ENCODE measurements at places on chromosomes 4 and X.

GRCh38 chr4:108240366-108240765 lies 71.6 kb upstream of the LEF1 start:
- peak; percentile 6 for DNase-seq

DNA sequence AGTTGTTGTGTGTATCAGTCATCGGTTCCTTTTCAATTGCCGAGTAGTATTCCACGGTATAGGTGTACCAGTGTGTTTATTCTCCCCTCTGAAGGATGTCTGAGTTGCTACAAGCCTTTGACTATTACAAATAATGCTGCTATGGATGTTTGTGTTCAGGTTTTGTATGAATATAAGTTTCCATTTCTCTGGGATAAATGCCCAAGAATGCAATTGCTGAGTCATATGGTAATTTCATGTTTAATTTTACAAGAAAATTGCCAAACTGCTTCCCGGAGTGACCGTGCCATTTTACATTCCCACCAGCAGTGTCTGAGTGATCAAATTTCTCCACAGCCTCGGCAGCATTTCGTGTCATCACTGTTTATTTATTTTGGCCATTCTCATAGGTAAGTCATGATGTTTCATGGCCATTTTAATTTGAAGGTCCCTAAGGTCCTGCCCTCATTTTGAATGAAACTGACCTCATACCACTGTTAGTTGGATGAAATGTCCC lies 73.9 kb downstream of the IRF2 start:
- peak; percentile 83 for DNase-seq

DNA sequence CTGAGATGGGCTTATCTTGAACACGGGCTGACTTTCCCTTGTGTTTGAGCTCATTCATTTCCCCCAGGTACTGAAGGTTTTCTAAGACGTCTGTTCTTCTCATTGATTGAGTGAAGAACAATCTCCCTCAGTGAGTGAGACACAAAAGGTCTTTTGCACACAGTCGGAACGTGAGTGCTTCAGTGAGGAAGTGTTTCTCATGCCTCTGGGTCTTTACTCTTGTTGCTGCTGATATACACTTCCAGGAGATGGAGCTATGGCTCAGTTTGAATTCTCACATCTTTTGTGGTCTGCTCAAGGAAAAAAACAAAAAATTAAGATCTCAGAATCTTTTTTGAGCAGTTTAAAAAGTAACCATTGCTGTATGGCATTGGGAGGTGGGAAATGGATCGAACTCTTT lies 981.9 kb upstream of the TENM3 start:
- DNase-seq = no peak

DNA sequence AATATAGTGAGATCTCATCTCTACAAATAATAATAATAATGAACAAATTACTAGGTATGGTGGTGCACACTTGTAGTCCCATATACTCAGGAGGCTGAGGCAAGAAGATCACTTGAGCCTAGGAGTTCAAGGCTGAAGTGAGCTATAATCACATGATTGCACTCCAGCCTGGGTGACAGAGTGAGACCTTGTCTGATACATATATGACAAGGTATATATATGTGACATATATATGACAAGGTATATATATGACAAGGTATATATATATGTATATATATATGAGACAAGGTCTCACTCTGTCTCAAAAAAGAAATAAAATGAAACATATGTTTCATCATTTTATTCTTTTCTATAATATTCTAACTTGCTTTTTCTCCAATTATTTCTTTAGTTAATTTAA lies 278.1 kb upstream of the TET2 start:
- DNase-seq = no peak

DNA sequence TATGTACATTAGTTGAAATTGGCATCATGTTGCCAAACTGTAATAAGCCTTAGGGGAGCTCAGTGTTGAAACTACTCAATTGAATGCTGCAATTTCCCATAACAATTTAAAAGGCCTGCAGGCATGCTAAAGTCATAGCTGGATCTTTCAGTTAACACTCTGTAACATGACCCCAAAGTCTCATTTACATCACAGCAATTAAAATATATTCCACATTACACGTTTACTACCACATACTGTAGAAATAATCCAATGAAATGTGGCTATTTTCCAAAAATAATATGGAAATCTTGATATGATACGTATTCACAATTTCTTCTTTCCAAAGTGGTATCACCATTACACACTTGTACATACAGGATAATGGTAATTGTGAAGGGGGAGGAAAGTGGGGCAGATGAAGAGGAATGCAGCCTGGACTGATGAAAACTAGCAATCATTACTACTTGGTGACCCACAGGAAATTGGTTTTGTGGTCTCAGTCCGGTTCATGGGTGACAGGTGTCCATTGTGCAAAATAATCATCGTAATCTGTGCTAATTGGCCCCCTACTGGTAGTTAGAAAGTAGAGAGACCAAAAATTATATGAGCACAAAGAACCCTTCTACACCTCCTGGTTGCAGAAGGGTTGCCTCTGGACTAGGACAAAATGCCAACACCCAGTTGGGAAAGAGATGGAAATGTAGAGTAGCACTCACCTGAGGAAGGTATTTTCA lies 63.7 kb downstream of the TENM3 start:
- DNase-seq = peak; percentile 42

GRCh38 chr4:89254847-89255246 lies 52.8 kb downstream of the GPRIN3 start:
- no peak for DNase-seq

DNA sequence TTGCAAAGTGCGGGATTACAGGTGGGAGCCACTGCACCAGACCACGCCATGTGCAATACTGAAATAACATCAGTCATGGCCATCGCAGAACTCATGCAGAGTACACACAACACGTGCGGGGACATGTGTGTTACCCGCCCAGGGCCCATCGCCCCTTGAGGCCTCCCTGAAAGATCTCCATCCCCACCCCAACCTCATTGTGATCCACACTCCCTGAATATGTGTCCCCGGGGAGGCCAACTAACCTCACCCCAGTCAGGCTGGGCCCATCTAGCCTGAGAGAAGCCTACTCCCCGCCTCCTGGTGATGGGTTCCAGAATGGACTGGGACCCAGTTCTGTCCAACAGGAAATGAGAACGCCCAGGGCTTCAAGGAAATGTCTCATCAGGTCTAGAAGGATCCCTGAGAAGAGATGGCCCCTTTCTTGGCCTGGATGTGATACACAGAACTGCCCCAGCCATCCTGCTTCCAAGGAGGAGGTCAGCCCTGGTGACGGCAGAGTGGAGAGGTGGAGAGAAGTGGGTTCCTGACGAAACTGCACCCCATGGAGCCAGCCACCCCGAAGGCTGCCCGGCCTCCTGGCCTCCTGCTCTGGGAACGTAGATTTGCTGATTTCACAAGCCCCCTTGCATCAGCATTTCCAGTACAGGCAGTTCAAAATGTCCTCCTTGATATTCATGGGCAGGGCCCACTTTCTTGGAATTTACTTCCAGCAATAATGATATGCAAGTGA lies 22.5 kb upstream of the CLDN24 start:
- no peak for DNase-seq

GRCh38 chrX:55135171-55135570 lies 46.4 kb downstream of the PAGE2 start:
- peak; percentile 2 for DNase-seq

DNA sequence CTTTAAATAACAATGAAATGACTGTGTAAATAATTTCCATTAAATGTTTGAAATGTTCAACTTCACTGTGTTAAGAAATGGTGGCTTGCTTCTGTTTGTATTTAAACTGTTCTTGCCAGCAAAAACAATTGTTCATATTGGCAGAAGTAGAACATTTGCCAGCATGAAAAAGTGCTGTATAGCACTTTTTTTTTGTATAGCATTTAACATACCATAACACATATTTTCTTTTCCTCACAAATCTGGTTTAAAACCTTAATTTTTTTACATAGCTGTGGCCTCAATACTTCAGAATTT lies 94.1 kb downstream of the COX18 start:
- DNase-seq = no peak

DNA sequence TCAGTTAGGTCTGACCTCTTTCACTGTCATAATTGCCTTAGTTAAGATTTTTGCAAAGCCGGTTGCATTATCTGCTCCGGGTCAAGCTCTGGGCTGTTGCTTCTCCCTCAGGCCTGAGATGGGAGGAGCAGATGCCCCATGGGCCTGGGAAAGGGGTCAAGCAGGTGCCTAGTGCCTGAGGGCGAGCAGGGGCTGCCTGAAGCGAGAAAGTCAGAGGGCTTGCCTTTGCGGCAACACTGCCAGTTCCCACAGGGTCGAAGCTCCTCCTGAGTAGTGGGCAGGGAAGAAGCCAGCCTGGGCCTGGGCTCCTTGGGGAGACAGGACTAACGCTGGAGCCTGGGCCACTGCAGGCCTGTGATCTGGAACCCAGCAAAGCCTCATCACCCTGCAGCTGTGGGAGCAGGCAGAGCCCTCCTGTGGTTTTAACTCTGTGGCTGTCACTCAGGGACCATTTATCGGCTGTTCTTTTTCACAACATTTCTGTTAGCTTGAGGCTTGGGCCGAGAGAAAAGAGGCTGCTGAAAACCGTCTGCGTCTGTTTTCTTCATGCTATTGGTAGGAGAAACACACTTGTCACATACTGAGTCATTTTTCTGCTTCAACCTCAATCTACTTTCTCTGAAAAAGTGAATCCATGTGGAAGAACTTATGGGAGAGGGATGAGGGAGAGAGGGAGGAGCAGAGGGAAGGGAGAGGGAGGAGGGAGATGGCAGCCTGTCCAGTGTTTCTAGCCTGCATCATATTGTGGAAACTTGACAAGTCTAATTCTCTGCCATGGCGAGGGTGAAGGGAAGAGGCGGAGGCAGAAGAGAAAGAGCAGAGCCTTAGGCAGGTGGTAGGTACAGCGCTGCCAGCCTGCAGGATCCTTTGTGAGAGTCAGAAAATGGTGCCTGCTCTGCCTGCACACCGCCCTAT lies 68.4 kb downstream of the RHOH start:
- DNase-seq = no peak

DNA sequence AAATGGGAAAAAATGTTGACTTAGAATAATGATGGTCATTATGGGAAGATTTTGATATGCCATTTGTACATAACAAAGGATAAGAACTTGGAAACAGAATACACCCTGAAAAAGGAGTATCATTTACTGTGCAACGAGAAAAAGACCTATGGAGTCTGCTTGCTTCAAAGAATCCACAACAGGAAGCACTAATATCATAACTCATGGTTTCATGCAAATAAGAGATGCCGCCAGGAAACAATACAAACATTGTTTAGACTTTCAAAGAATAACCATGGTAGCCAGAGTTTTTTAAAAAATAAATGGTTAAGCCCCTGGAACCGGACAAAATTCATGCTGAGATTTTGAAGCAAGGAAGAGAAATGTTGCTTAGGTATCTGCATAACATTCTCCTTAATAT lies 139.9 kb upstream of the ETNPPL start:
- no peak for DNase-seq

DNA sequence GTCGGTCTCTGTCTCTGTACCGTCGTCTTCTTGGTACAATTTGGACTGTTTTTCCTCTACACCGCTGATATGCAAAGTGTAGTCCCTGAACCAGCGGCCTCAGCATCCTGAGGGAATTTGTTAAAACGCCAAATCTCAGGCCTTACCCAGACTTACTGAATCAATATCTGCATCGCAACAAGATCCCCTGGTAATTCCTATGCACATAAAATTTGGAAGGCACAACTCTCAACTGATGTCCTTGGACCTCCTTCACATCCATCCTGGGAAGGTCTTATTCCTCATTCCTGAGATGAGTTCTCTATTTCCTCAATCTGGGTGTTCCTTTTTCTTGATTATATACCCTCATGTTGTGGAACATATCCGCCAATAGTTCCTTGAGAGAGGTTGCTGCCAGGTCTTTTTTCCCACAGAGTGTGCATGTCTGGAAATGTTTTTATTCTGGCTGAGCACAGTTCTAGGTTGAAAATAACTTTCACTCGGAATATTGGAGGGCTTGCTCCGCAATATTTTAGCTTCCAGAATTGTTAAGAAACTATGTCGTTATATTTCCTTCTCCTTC lies 738 bp upstream of the HPF1 start:
- DNase-seq = no peak

DNA sequence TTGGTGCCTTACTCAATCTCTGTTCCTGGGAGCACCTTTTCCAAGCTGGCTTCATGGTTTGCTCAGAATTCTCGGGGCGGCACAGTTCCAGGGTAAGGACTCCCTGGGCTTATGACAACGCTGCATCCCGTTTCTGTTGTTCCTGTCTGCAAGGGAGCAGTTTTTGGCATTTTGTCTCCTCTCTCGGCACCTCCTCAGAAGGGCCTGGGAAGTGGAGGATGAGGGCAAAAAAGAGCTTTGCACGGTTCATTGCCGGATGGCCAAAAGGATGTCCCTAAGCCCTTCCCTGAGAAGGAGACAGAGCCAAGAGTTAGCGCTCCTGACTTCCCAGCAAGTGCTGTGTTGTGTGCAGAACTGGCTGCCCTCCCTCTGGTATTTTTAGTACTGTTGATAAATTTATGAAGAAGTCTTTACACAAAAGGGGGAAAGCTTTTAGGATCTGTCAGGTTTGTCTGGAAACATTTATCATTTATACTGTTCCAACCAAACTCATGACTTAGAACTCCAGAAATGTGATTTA lies 13.4 kb downstream of the SRD5A3 start:
- no peak for DNase-seq

- DNase-seq = no peak
Observed at GRCh38 chrX:46575991-46576392, 2.4 kb downstream of the CHST7 start.

GRCh38 chr4:33850371-33850902 lies 2393.9 kb downstream of the ARAP2 start:
- DNase-seq = no peak

DNA sequence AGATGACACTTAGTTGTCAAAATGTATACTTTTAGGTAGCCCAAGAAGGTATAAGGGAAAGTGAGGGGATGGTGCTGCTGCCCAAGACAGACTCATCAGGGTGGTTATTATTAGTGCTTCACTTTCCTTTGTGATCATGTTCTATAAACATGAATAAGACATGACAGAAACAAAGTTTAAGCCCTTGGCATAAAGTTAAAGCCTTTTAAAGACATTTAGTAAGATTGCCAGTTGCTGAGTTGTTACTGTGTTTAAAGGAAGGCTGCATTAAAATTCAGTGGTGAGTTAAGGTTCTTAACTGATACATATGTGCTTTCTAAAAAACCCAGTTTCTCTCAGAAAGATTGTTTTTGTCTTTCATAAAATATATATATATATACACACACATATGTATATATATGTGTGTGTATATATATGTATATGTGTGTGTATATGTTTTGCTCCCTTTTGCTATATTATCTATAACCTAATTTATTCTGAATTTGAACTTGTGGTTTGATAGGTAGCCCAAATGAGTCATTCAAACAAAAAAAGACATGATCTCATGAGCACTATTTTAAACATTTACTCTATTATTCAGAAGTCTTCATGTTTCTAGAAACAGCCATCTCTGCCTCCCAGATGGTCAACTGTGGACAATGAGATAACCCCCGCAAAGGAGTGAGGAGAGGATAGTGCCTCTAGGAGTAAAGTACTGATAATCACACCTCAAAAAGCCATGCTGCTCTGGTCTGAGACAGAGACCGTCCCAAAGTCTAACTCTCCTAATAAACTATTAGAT lies 98.1 kb upstream of the OTUD4 start:
- peak; percentile 31 for DNase-seq

- no peak for DNase-seq
Observed at GRCh38 chrX:69808375-69808774, 192.5 kb downstream of the EDA start.

- no peak for DNase-seq
Observed at GRCh38 chr4:54954656-54955388, 170.6 kb downstream of the KDR start.

Data from fibroblast of skin of left biceps (primary cell).